ENCODE measurements at places on chromosomes 6 and 20. TPM values are rescaled to one million over a fixed set of nuclear protein-coding genes. Genes with fewer than 3 reads are reported as not detected.

- no peak for DNase-seq
These were observed 339.4 kb downstream of the PLCB1 start for GRCh38 chr20:8471465-8471864.

The GMDS gene
- 11.0 TPM for total RNA-seq

- no peak for DNase-seq
These were observed 1.5 kb upstream of the CAPN11 start for GRCh38 chr6:44157152-44157521.

The SYCP2 gene
- 0.71 TPM for total RNA-seq

The MMP24 gene
- 0.69 TPM for total RNA-seq

The GFOD1 gene
- total RNA-seq: 3.1 TPM

The HEY2 gene
- total RNA-seq: not detected

The ZNF341 gene
- 2.1 TPM for total RNA-seq

DNA sequence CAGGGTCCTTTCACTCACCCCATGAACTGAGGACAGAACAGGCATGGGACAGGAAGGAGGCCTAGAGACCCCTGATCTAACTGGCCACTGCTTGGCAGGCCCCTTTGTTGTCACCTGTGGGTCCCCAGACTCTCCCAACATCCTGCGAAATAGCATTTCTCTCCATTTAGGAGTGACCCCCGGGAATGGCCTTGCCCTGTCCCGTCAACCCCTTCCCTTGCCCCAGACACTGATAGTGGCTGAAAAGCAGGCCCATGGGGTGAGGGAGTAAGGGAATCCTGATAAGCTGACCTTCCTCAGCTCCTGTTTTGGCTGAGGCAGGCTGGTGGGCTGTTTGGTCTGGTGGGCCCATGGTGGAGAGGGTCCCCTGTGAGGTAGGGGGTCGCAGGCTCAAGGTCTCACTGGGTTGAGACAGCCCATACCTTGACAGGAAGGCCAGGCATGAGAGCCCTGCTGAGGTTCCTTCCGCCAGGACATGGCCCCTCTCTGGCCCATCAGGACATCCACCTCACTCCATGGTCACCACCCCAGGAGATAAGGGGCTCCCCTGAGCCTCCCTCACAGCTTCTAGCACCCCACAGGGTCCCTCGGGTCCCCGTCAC, 139.3 kb downstream of the MRPL14 start:
- DNase-seq: no peak

- no peak for DNase-seq
These were observed 9.7 kb downstream of the AGPAT4 start for GRCh38 chr6:161264181-161264580.

DNA sequence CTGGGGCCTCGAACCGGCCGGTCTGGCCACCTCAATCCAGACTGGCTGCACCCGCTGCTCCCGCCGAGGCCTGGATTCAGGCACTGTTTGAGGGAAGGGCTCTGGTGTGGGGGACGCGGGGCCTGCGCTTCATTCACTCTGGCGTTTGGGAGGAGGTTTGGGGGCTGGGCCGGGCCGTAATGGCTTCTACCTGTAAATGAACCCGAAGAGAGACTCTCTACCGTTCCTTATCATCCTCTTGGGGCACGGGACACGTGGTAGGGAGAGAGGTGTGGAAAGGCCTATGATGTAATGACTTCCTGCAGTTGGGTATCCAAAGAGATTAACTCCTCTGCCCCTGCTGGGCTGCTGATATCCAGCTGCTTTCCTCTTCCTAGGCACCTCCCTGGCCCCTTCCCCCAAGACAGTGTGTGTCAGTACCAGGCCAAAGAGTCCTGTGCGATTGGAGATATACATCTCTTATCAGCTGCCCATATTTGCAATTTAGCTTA, 1.8 kb downstream of the FOXO3 start:
- DNase-seq: peak; percentile 95
